Cerebellar nuclear complex (tissue), 1 donor: ENCODE measurements at places on chromosomes 7 and 10.

- no peak for DNase-seq
Observed at GRCh38 chr7:47574482-47575329, 7.2 kb downstream of the TNS3 start.

- DNase-seq, result no peak
Observed at GRCh38 chr7:132942701-132943100, 139.2 kb downstream of the CHCHD3 start.

DNA sequence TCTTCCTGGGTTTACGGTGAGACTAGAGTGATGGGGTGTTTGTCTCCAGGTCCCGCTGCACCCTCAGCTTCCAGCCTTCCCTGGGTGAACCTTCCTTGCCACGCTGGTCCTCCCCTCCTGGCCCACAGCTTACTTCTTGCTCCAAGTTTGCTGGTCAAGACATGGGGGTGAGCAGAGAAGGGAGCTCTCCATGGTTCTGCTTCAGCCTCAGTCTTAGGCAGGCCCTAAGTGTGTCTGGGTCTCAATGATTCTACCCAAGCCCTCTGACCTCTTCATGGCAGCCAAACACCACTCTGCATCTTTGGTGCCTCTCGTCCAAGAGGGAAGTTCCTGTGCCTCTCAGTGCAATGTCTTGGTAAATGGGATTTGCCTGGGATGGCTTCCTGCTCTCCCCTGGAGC, 356.5 kb upstream of the KLF6 start:
- no peak for DNase-seq

GRCh38 chr10:98086837-98087708, 47.4 kb upstream of the R3HCC1L start:
- no peak for DNase-seq

GRCh38 chr7:99693427-99694200, 13.8 kb upstream of the CYP3A5 start:
- DNase-seq, result no peak

DNA sequence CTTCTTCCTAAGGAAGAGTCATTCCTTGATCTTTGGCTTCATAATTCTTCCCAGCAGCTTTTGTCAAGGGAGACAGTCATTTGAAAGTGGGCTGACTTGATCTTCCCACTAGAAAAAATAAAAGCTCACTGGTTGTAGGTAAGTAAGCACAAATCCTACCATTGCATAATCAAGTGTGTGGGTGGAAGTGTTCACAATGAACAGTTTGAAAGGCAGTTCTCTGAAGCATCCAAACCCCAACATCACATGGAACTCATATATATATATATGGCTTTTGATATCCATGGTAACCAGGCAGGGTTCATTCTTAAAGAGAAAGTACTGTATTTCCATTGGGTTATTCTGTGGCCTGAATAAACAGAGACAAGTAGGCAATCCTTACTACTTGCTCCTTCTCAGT, 51.6 kb downstream of the ARMH3 start:
- no peak for DNase-seq

- DNase-seq, result no peak
Observed at GRCh38 chr7:95245828-95246500, 78.4 kb downstream of the PON1 start.

GRCh38 chr7:52500841-52501240, 534.6 kb upstream of the POM121L12 start:
- DNase-seq, result no peak

DNA sequence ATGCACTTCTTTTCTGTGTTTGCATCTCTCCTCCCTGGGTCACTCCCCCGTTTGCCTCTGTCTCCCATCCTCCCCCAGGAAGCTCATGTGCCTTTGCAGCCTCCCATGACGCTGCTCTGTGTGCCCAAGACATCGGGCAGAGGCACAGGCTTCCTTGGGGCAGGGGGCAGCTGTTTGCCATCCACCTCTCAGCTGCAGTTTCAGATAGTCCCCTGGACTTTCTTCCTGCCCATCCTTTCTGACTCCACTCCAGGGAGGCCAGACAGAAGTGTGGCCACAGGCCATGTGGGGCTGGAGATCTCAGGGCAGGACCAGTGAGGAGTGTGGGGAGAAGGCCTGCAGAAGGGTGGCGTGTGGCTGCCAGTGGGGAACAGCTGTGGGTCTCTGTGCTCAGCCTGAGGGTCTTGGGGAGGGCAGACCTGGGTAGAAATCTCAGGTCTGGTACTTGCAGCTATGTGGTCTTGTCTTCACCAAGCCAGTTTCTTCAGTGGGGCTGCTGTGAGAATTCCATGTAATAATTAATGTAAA, 10.6 kb upstream of the SAMD8 start:
- DNase-seq, result no peak

DNA sequence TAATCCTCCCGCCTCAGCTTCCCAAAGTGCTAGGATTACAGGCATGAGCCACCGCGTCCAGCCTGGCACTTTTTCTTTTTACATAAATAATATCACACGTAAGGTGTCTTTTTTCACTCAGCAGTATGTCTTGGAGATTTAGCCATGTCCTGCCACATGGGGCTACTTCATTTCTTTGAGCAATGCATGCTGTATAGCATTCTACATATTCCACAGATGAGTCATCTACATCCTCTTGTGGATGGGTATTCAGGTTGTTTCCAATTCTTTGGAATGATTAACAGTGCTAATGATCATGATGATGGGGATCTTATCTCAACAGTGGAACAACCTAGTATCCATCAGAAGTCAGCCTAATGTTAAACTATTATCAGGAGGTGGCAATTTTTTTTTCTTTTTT, 50.8 kb downstream of the ZNF503 start:
- no peak for DNase-seq

DNA sequence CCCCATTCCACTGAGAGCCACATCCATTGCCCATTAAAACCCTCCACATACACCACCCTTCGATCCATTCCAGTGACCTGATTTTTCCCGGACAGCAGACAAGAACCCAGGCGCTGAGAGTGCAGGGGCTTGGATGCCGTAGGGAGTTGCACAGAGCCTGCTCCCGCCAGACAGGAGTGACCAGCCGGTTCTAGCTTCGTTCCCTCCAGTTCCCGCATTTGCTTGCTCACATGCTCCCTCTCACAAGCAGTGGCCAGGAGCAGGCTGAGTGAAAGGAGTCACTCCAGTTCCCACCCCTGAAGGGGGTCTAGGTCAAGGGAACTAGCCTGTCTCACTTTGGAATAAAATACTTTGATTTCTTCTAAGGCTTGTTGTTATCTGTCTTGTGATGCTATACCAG, 119.5 kb downstream of the SKIDA1 start:
- DNase-seq, result no peak

- no peak for DNase-seq
Observed at GRCh38 chr7:124630395-124630794, 135.2 kb downstream of the GPR37 start.

DNA sequence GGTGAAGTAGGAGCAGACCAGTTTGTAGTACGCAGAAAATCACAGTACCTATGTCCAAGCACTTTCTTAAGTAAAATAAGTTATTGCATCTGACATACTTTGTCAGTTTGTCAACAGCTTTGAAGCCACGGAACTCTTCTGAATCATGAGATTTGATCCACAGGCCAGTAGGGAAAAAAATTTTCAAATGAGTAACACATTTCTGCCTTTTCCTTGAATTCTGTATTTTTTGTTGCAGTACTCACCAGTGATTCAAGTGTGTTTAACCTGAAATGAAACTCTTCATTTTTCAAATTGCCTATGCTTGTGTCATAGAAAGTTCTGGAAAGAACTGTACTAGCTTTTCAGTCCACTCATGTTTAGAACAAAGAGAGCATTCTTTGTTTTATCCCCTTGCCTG, 337.7 kb downstream of the GATA3 start:
- DNase-seq, result no peak

DNA sequence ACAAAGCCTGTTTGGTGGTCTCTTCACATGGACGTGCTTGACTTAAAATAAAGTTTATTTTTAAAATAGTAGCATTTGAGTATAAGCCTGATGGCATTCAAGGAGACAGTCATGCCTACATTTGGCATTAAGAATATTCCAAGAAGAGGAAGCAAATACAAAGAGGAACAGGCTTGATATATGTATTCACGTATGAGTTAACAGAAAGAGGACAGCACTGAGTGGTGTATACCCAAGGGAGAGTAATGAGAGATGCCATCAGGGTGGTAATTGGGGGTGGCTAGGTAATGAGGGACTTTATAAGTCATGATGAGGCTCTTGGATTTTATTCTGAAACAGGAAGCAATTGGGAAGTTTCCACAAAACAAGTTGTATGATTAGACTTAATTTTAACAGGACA, 363.3 kb downstream of the SEMA3D start:
- DNase-seq, result no peak

DNA sequence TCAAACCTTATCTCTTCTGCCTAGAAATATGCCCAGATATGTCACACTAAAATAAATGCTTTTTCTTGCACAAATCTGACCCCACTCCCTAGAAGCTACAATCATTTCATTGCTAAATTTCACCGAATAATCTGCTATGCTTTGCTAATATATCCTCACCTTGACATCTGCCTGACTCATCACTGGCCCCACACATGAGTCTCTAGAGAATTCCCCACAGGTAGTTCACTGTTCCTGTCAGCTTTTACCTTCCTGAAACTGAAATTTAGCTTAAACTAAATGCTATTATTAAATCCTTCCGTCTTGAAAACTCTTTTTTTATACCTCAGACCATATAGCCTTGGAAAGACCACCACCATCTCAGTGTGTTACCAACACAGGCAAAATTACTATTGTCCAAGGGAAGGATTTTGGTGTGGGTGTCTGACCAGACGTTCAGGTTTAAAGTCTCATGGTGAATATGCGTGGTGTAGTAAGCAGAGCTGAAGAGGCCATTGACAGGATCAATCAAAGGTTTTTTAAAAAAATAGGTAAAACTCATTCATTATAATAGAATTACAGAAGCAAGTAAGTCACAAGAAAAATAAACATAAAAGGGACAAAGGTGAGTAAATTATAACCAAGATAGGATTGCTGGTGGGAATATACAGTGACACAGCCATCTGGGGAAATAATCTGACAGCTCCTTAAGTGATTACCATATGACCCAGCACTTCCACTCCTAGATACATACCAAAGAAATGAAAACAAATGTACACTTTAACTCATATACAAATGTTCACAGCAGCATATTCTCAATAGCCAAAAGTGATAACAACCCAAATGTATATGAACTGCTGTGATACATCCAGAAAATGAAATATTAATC, 173.5 kb downstream of the KMT2E start:
- DNase-seq, result no peak

DNA sequence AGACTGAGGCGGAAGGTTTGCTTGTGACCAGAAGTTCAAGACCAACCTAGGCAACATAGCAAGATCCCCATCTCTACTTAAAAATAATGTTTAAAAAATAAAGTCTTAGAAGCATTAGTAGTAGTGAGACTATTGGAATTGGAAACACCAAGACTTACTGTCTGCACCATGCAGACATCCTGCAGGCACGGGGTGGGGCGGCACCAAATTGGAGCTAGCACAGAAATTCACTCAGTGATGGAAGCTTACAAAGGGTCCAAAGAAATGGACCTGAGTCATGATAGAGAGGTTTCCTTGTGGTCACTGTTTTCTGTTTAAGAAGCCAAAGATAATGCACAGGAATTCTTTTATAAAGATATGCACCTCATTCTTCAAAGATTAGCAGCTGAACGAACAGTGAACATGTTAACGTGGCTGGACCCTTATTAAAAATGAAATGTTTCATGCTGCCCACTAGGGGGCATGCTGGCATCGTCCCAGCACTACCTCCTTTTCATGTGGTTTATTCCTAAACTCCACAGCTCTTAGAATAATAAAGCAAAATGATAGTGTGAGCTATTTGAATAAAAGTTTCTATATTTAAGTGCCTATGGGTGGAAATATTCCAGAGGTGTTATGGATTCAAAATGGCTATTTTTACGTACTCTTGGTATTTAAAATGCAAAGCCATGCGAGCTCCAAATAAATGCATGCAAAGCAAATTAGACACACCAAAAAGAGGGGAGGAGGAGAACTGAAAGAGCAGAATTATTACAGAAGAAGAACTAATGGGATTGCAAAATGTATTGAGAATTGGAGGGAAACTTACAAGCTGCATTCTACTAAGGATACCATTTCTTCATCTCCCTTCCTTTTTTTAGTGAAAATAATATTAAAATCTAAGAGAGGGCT, 28.6 kb downstream of the PDSS1 start:
- DNase-seq, result no peak

DNA sequence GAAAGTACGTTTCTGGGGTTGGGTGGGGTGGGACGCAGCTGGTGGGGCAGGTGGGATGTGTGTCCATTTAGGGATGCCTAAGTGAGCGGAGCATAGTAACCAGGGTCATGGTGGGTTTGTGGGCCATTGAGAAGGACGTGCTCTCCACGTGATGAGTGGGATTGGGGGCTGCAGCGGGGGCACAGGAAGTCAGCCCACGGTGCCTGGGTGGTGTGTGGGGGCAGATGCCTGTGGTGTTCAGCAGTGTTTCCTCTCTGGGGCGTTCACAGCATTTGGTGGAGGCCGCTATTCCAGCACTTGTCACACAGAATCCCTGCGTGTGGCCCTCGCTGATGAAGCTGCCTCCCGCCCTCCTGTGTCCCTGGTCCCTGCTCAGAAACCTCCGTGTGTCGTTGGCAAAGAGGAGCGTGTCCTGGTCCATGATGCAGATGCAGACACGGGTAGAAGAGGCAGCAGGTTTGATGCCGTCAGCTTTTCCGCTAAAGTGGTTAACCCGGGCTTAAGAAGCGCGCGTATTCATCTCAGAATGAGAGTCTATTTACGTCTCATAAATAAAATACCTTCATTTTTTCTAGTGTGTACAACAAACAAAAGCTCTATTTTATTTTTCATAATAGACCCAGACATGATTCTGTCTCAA, 274.2 kb downstream of the ADARB2 start:
- no peak for DNase-seq

GRCh38 chr10:9023206-9023605, 968.7 kb downstream of the GATA3 start:
- no peak for DNase-seq

GRCh38 chr10:14010769-14011574, 319.8 kb downstream of the FRMD4A start:
- DNase-seq, result no peak

- no peak for DNase-seq
Observed at GRCh38 chr7:30225863-30226613, 58.4 kb upstream of the ZNRF2 start.

DNA sequence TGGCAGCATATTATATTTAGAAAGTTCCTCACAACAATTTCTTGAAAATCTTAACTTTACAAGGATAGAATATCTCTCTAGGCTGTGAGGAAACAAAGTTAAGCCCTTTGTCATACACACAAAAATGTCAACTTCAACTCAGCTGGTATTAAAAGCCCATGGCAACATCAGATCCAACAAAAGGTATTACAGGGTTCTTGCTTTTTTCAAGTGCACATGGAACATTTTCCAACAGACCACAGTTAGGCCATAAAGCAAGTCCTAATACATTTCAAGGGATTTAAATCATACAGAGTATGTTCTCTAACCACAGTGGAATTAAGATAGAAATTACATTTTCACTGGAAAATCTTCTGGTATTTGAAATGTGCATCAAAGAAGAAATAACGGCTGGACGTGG, 71.9 kb upstream of the OIT3 start:
- DNase-seq, result no peak

GRCh38 chr7:156865493-156865892, 27.5 kb downstream of the LMBR1 start:
- no peak for DNase-seq
